ENCODE measurements at places on chromosomes 7 and 10. TPM values are rescaled to one million over a fixed set of nuclear protein-coding genes. Genes with fewer than 3 reads are reported as not detected.

DNA sequence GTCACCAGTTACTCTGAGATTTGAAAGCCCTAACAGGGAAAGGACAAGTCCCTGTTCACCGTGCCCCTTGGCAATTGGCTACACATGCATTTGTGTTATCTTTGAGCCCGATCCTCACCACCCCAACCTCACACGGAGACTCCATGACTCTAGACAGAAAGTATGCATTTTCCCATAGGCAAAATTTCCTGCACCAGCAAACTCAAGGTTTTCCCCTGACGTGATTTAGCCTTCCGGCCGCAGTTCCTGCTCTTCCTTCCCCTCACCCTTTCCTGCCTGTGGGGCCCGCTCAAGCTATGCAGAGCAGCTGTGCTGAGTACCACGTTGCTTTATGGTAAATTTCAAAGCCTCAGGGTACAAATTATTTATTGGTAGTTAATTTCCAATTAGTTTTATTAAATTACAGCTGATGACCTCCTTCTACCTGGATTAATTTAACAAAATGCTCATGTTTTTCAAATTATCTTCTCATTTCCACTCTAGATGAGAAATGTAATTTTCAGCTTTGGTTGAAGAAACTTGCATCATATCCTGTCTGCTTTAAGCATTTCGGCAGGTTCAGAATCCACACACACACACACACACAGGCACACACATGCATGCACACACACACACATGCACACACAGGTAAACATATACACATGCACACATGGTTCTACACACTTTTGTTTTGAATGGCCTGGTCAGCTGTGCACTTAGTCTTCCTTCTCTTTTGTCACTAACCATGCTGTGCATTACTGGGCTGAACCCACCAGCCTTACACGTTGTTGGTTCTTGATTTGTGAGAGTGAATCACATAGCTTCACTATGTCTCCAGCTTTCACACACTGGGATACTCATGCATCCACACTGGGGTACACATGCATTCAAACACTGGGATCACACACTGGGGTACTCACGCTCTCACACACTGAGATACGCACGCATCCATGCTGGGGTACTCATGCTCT lies 283.1 kb upstream of the PITRM1 start:
- no peaks in the 10 kb centered on the region for H3K36me3 ChIP-seq
- H3K4me1 ChIP-seq = peaks cover 34% of the 10 kb centered on the region
- DNase-seq = peak; percentile 34
- peak overlapping the region; percentile 40 for H3K27ac ChIP-seq
- no peak overlapping the region for H3K4me3 ChIP-seq
- peaks cover 3% of the 10 kb centered on the region for H3K27me3 ChIP-seq

GRCh38 chr7:121288894-121289293 lies 39.9 kb upstream of the WNT16 start:
- H3K27me3 ChIP-seq = peaks cover 10% of the 10 kb centered on the region
- H3K4me1 ChIP-seq = peaks cover 6% of the 10 kb centered on the region
- H3K4me3 ChIP-seq = no peak overlapping the region
- no peak overlapping the region for H3K27ac ChIP-seq
- peaks cover 2% of the 10 kb centered on the region for H3K36me3 ChIP-seq
- DNase-seq = no peak

GRCh38 chr7:108181073-108181985 lies 51.2 kb upstream of the LAMB4 start:
- no peak overlapping the region for H3K4me3 ChIP-seq
- no peak for DNase-seq
- H3K4me1 ChIP-seq = no peaks in the 10 kb centered on the region
- no peaks in the 10 kb centered on the region for H3K36me3 ChIP-seq
- peaks cover 2% of the 10 kb centered on the region for H3K27me3 ChIP-seq

DNA sequence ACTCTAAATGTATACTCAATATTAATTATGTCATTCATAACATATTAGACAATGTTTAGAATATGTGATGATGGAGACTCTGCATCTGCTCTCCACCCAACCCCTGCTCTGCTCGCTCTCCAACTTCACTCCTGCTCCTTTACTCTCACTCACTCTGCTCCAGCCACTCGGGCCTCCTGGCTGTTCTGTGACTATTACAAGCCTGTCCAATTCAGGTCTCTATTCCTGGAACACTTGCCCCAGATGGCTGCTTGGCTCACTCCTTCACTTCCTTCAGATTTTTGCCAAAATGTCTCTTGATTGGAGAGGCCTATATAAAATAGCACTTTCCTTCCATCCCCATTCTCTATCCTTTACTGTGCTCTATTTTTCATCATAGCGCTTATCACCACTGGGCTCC lies 84.8 kb downstream of the HBP1 start:
- no peak overlapping the region for H3K4me3 ChIP-seq
- H3K36me3 ChIP-seq = peaks cover 9% of the 10 kb centered on the region
- no peak overlapping the region for H3K27ac ChIP-seq
- H3K27me3 ChIP-seq = no peaks in the 10 kb centered on the region
- no peak for DNase-seq
- H3K4me1 ChIP-seq = no peaks in the 10 kb centered on the region

- H3K4me1 ChIP-seq = no peaks in the 10 kb centered on the region
- peaks cover 8% of the 10 kb centered on the region for H3K27me3 ChIP-seq
- H3K27ac ChIP-seq = no peak overlapping the region
- no peak for DNase-seq
These were observed 213.7 kb upstream of the MGMT start for GRCh38 chr10:129253161-129253864.

DNA sequence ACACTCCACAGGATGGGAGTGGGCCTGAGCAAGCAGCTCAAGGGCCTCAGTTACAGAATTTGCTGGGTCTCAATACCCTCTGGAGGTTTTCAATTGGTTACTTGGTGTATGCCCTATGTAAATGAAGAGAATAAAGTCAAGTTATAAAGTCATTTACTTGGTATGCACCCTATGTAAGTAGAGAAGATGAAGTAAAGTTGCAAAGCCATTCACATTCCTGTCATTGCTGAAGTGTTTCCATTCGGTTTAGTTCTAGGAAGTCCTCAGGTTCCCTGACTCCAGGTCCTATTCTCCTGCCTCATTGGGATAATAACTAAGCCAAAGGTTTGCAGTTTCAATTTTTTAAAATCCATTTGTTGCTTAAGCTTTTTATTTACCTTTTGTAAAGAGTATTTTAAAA lies 272.6 kb upstream of the NPSR1 start:
- H3K27me3 ChIP-seq = no peaks in the 10 kb centered on the region
- no peak overlapping the region for H3K27ac ChIP-seq
- H3K4me1 ChIP-seq = no peaks in the 10 kb centered on the region
- H3K4me3 ChIP-seq = no peak overlapping the region
- no peaks in the 10 kb centered on the region for H3K36me3 ChIP-seq
- no peak for DNase-seq

DNA sequence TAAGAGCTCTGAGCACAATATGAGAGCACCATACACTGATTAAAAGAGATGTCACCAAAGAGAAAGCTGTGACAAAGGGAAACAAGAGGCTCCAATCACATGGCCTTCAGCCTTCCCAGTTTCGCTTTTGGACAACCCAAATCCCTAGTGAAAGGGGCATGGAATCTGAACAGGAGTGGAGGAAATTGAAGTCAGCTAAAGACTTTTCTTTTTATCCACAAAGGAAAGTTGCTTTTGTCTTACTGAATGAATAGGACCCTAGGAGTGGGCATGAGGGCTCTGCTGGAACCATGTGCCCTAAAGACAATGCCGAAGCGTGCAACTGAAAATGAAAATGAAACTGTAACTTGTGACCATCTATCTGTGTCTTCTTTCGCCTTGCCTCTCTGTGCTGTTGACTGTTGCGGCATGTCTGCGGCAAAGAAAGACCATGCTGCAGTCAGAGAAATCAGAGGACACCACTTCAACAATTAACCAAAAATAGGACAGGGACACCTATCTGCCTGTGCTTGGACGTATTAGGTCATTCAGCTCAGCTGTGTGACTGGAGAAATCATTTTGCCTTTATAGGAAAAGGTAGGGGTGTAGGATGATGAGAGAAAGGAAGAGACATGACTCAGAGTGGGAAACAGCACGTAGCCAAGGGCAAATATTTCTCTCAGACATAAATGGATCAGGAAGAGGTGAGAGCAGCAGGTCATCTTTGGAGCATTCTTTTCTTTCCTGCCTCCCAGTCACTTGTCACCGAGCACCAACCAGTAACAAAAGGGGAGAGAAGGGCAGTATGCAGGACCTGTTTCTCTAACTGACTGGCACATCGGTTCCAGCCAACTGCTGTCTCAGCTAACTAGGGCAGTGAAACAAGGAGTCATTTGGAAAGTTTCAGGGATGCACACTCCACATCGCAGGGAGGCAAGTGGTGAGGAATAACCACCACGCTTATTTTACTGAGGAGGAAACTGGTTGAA lies 12.3 kb downstream of the CAV2 start:
- H3K4me3 ChIP-seq = peak overlapping the region; percentile 54
- peaks cover 18% of the 10 kb centered on the region for H3K4me1 ChIP-seq
- H3K27ac ChIP-seq = no peak overlapping the region
- peaks cover 17% of the 10 kb centered on the region for H3K27me3 ChIP-seq
- DNase-seq = peak; percentile 24

- H3K27ac ChIP-seq = no peak overlapping the region
- no peak overlapping the region for H3K4me3 ChIP-seq
- no peak for DNase-seq
- no peaks in the 10 kb centered on the region for H3K27me3 ChIP-seq
- H3K4me1 ChIP-seq = peaks cover 2% of the 10 kb centered on the region
- H3K36me3 ChIP-seq = peaks cover 14% of the 10 kb centered on the region
These were observed 50.3 kb downstream of the MAD1L1 start for GRCh38 chr7:2182461-2182860.

DNA sequence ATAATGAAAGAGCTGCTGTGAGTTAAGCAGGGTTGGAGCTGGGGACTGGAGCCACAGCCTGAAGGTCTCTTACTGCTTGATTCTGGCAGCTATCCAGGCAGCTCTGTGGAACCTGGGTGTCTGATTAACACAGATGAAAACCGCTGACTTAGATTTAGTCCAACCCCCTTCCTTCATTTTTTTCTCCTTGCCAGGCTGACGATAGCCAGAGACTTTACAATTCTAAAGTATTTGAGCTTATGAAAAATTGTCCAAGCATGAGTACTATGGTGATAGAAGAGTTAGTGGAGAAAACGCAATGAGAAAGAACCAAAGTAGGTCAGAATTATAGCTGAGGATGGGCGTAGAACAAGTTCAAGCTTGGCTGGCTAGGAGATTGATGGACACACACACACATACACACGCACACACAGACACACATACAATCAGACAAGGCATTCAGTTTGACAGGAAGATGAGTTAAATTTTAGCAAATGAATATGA lies 13.5 kb upstream of the GPR85 start:
- no peaks in the 10 kb centered on the region for H3K36me3 ChIP-seq
- no peaks in the 10 kb centered on the region for H3K4me1 ChIP-seq
- no peak overlapping the region for H3K27ac ChIP-seq
- no peak for DNase-seq
- H3K4me3 ChIP-seq = no peak overlapping the region
- peaks cover 11% of the 10 kb centered on the region for H3K27me3 ChIP-seq

DNA sequence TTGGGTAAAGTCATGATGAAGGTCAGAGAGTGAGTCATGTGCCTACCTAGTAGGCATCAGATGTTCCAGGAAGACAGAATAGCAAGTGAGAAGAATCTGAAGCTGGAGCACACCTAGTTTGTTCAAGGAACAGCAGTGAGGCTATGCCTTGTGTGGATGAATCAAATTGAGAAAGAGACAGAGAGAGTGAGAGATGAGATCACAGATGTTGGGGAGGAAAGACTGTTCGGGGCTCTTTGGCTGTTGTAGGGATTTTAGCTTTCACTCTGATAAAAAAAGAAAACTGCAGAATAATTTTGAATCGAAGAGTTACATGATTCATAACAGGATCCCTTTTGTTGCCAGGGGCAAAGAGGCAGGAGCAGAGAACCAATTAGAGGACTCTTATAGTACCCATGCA lies 6.3 kb downstream of the LIPF start:
- H3K36me3 ChIP-seq = no peaks in the 10 kb centered on the region
- peak overlapping the region; percentile 21 for H3K27ac ChIP-seq
- peaks cover 18% of the 10 kb centered on the region for H3K4me1 ChIP-seq
- H3K4me3 ChIP-seq = no peak overlapping the region

DNA sequence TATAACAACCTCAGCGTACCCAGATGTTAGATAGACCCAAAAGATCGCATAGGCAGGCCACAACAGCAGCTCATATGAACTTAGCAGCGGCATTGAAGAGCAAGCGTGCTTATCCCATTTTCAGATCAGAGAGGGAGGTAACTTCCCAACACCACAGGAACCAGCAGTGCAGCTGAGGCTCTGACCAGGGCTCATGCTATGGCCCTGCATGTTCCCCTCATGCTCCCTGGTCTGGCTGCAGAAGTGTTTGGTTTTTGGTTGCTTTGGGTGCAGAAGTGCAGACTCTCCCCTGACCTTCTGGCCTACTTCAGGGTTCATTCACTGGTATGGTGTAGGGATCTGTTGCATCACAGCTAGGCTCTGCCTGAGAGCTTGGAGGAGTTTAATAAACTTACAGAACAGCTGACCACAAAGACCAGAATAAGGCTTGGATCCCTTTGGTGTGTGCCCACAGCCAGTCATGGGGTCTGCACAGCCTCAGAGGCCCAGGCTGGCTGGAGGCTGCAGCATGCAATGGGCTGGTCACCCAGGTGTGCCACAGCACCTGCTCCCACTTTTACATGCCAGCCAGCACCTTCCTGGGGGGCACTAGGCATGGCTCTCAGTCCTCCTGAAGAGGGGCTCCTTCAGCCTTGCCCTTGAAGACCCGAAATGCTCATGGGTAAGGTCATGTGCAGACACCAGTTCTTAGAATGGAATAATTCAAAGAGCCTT lies 9.1 kb upstream of the CXCL12 start:
- H3K27ac ChIP-seq = no peak overlapping the region
- no peaks in the 10 kb centered on the region for H3K36me3 ChIP-seq

- no peaks in the 10 kb centered on the region for H3K27me3 ChIP-seq
- DNase-seq = no peak
These were observed 288.8 kb downstream of the USP6NL start for GRCh38 chr10:11322698-11323097.

The ZNF248 gene
- 6.1 TPM for total RNA-seq

The NRCAM gene
- not detected for total RNA-seq

The ZNF736 gene
- total RNA-seq = 23.6 TPM

The HMX3 gene
- total RNA-seq = 0.19 TPM

The LGI1 gene
- not detected for total RNA-seq

The NEUROD6 gene
- total RNA-seq = not detected

Measured in activated CD4-positive, alpha-beta memory T cell treated with anti-CD3 and anti-CD28 coated beads for 36 hours (primary cell).